ENCODE measurements at places on chromosomes 1 and 21. TPM values are rescaled to one million over a fixed set of nuclear protein-coding genes. Genes with fewer than 3 reads are reported as not detected.

GRCh38 chr1:64748222-64748621 is 3.3 kb downstream of the RAVER2 start:
- no peaks in the 10 kb centered on the region for H3K36me3 ChIP-seq
- DNase-seq, result no peak
- no peaks in the 10 kb centered on the region for H3K27me3 ChIP-seq
- H3K4me3 ChIP-seq, result no peak overlapping the region

HTR6 gene
- not detected for total RNA-seq

LAX1 gene
- not detected for total RNA-seq

GORAB gene
- total RNA-seq, result 14.0 TPM

C4BPB gene
- total RNA-seq, result not detected

GRCh38 chr1:203663821-203664220 is 37.2 kb downstream of the ATP2B4 start:
- no peak overlapping the region for H3K4me3 ChIP-seq
- peaks cover 34% of the 10 kb centered on the region for H3K4me1 ChIP-seq
- peak overlapping the region; percentile 58 for H3K27ac ChIP-seq
- H3K36me3 ChIP-seq, result no peaks in the 10 kb centered on the region

- peak overlapping the region; percentile 53 for H3K27ac ChIP-seq
- peak overlapping the region; percentile 31 for H3K4me3 ChIP-seq
- peaks cover 23% of the 10 kb centered on the region for H3K4me1 ChIP-seq
- DNase-seq, result peak; percentile 88
- H3K27me3 ChIP-seq, result no peaks in the 10 kb centered on the region
Observed at GRCh38 chr1:203649999-203650836, 23.6 kb downstream of the ATP2B4 start.

C8A gene
- not detected for total RNA-seq

CACNA1S gene
- not detected for total RNA-seq

DNA sequence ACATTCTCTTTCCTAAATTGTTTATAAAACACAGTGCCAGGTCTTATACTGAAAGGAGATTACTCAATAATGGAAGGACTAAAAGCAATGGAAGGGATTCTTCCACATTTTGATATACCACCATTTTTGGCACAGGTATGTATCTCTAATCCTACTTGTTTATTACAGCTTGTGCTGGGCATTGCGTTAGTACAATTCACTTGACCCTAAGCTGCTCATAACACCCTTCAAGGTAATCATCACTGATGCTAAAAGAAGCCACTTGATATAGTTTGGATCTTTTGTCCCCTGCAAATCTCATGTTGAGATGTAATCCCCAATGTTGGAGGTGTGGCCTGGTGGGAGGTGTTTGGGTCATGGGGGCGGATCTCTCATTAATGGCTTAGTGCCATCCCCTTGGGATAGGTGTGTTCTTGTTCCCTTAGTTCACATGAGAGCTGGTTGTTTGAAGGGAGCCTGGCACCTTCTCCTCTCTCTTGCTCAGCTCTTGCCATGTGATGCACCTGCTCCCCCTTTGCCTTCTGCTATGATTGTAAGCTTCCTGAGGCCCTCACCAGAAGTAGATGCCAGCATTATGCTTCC is 71.1 kb downstream of the NIBAN1 start:
- H3K4me3 ChIP-seq, result no peak overlapping the region
- DNase-seq, result no peak
- no peak overlapping the region for H3K27ac ChIP-seq
- H3K27me3 ChIP-seq, result peaks cover 98% of the 10 kb centered on the region
- peaks cover 8% of the 10 kb centered on the region for H3K4me1 ChIP-seq
- H3K36me3 ChIP-seq, result no peaks in the 10 kb centered on the region

FNDC5 gene
- total RNA-seq, result not detected

- peak overlapping the region; percentile 17 for H3K27ac ChIP-seq
- peak; percentile 58 for DNase-seq
- no peak overlapping the region for H3K4me3 ChIP-seq
- no peaks in the 10 kb centered on the region for H3K36me3 ChIP-seq
Observed at GRCh38 chr1:151619489-151620093, 7.7 kb downstream of the SNX27 start.

TMCO2 gene
- not detected for total RNA-seq
